Stimulated activated CD8-positive, alpha-beta memory T cell treated with anti-CD3 and anti-CD28 coated beads, Interleukin-2, amount 100 ng/mL, for 1 hour (primary cell): ENCODE measurements at places on chromosomes 1 and 21.

DNA sequence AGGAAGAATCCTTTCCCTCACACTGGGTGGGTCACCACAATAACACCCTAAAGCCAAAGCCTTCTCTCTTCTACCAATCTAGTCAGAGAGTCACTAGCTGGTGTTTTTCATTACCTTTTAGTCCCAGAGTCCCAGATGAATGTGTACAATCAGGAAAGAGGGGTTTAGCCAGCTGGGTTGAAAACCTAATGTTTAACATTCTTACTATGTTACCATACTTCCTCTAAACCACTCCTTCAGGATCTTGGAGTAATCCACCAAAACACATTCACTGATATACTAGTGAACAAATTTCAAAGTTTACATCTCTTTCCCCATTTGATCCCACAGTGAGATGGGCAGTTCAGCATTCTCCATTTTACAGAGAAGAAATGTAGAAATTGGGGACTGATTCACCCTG is 9.7 kb downstream of the LPAR3 start:
- DNase-seq, result no peak

DNA sequence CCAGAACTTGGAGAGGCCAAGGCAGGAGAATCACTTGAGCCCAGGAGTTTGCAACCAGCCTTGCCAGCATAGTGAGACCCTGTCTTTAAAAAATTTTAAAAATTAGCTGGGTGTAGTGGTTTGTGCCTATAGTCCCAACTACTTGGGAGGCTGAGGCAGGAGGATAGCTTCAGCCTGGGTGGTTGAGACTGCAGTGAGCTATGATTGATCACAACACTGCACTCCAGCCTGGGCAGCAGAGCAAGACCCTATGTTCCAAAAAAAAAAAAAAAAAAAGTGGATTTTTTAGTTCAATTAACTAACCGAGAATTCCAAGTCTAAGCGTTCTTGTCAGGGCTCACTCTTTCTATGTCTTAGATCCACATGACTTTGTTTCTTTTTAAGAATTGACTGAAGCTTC is 130.3 kb upstream of the NRIP1 start:
- DNase-seq, result no peak

DNA sequence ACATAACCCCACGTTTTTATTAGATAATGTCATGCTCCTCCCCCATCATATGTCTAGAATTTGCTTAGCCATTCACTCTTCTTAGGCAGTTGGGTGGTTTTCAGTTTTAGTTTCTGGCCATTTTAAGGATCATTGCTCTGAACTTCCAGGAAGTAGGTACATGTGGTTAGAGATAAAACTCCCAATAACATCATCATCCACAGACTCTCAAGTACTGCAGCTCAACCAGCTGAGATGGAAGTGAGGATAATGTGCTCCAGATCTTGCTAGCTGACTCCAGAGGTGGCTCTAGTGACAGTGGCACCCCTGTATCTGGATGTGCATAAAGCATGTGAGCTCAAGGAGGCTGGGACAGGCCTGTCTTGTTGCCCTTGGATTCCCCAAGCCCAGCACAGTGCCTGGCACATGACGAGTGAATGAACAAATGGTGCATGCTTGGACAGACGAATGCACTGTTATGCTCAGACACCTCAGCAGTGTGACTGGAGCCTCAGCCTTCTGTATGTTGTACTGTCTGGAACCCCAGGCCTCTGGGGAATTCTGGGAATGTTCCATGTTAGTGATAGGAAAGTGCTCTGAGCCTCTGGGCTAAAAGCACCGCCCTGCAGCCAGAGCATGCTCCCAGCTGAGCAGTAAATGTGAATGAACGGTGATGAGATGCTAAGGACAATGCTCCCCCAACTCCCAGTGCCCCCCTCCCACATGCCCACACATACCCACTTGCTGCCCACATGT is 16.4 kb upstream of the KCNN3 start:
- DNase-seq, result no peak

DNA sequence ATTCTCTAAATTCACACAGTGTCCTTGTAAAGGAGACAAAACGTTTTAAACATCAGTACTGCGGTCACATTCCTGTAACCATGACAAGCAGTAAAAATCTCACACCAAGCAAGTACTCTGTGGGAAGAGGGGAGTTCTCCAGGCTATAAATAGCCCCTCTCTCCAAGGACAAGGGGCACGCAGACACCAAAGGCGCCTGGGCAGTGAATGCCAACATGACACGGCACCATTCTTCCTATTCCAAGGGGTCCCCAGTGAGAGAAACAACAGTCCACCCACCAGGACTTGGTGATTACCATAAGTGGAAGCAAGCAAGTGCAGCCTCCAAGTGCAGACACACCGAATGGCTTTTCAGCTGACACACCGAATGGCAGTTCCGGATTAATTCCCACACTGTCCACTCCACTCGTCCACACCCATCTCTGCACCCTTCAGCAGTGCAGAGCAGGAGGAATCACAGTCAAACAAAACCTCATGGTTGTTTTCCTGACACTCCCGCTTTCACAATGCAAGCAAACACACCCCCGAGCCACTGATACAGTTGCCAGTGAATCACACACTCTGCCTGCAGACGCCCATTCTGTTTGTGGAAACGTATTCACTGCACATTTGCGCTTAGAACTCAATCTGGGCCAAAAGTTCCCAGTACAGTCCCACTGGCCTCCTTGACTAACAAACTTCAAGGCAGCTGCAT is 1.8 kb downstream of the PTTG1IP start:
- DNase-seq, result no peak

DNA sequence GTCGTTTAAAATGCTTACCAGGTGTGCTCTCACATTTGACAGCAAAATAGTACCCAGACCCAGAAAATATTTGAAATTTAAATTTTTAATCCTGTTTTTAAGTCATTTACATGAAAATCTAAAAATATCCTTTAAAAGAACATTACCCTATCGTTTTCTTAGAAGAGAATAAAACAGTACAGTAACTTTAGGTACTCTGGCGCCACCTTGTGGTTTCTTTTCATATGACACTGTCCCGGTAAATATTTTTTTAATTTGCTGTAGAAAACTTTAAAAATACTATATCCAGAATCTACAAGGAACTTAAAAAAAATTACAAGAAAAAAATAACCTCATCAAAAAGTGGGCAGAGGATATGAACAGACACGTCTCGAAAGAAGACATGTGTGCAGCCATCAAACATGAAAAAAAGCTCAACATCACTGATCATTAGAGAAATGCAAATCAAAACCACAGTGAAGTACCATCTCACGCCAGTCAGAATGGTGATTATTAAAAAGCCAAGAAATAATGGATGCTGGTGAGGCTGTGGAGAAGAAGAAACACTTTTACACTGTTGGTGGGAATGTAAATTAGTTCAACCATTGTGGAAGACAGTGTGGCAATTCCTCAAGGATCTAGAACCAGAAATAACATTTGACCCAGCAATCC is 129.2 kb downstream of the RGS21 start:
- DNase-seq, result peak; percentile 34

GRCh38 chr1:1176931-1177330 is 3.3 kb downstream of the TTLL10 start:
- DNase-seq, result no peak

DNA sequence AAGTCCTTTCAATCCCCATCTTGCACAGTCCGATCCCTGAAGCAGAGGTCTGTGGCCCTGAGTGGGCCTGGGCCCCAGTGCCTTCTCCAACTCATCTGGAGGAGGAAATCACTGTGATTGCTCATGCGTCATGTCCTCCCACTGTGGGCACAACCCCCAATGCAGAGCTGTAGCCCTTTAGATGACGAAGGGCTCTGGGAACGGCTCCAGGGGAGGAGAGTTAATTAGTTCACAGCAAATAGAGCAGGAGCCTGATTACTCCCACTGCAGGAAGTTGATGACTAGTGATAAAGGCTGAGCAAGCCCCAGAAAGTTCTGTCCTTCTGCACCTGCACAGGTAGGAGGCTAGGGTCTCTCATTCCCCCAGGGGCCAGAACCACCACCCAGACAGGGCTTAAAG is 111.5 kb downstream of the CCDC185 start:
- no peak for DNase-seq

DNA sequence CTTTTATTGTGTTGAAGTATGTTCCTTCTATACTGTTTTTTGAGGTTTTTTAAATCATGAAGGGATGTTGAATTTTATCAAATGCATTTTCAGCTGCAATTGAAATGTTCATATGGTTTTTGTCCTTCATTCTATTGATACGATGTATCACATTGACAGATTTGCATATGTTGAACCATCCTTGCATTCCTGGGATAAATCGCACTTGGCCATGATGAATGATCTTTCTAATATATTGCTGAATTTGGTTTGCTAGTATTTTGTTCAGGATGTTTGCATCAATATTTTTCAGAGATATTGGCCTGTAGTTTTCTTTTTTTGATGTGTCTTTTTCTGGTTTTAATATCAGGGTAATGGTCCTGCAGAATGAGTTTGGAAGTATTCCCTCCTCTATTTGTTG is 214.0 kb downstream of the LMO4 start:
- no peak for DNase-seq

DNA sequence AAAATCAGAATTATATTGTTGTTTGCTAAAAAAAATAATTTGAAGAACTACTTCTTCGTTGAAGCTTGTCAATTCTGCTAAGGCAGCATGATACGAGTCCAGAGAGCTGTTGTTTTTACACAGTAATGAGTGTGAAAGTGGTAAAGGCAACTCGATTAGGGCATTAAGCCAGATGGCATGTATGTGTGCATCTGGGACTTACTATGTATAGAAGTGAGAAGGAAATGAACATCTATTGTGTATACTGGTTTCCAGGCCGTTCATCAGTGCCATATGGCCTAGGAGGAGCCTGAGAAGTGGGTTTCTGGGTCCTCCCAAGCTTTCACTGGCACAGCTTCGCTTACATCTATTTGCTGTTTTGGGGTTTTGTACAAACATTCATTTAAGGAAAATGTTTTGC is 5.7 kb downstream of the CTPS1 start:
- no peak for DNase-seq

GRCh38 chr1:248631354-248632008 is 3.4 kb downstream of the OR2T11 start:
- no peak for DNase-seq

DNA sequence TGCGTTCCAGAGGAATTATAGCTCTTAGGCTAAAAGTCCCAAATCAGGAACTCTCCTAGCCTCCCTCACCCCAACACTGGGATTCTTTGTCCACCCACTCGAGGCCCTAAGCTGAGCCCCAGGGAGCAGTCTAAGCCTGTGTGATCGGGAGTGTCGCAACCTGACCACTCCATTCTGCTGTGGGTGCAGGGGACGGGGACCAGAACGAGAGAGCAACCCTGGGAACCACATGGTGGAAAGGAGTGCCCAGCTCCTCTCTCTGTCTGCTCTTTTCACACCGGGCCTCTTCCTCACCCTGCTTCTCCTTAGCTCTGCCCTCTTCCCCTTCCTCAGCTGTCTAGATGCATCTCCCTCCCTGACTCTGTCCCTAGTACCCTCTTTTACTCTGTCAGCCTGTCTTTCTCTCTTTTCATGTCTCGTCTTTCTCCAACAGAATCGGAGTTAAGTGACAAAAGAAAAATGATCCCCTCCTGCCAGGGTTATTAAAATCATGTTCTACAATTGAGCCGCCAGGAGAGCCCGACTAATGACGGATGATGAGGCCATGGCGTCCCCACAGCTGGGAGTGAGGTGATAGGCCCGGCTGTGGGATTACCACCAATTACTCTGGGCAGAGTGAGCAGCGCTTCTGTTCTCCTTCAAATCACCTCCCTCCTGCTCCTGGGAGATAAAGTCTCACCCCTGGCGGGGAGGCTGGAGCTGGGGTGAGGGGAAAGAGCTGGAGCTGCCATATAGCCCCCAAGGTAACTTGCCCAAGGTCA is 34.5 kb upstream of the CSF3R start:
- no peak for DNase-seq

- no peak for DNase-seq
Measured at GRCh38 chr1:33895396-33895795, 31.5 kb downstream of the HMGB4 start.

DNA sequence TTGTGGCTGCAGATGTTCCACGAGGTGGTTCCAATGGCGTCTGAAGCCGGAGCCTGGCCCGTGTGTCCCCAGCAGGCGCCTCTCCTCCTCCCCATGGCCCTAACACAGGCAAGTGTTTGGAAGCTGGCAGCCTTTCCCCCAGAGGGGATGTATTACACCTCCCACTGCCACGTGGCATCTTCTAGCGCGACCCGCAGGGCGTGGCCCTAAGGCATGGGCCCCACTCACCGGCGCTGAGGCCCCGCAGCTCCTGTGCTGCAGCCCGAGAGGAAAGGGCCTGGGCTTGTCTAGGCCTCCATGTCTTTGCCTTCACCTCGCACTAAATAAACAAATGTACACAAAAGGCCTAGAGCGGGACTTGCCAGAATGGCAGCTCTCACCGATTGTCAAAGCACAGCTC is 37.9 kb downstream of the SLC66A1 start:
- DNase-seq, result no peak

DNA sequence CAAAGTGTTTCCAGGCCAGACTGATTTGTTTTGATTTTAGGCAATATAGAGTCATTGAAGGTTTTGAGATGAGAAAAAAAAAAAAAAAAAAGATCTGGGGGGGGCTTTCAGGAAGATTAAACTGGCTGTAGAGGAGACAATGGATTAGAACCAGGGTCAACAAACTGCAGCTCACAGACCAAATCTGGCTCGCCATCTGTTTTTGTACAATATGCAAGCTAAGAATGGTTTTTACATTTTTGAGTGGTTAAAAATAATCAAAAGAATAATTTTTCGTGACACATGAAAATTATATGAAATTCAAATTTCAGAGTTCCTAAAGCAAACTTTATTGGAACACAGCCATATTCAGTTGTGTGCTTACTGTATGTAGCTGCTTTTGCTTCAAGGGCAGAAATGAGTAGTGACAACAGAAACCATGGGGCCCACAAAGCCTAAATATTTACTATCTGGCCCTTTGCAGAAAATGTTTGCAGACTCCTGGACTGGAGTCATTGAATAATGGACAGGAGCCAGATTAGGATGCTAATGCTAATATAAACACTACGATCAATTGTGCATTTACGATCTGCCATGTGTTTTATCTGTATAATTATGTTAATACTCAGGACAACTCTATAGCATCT is 375.7 kb upstream of the DAB1 start:
- DNase-seq, result no peak

DNA sequence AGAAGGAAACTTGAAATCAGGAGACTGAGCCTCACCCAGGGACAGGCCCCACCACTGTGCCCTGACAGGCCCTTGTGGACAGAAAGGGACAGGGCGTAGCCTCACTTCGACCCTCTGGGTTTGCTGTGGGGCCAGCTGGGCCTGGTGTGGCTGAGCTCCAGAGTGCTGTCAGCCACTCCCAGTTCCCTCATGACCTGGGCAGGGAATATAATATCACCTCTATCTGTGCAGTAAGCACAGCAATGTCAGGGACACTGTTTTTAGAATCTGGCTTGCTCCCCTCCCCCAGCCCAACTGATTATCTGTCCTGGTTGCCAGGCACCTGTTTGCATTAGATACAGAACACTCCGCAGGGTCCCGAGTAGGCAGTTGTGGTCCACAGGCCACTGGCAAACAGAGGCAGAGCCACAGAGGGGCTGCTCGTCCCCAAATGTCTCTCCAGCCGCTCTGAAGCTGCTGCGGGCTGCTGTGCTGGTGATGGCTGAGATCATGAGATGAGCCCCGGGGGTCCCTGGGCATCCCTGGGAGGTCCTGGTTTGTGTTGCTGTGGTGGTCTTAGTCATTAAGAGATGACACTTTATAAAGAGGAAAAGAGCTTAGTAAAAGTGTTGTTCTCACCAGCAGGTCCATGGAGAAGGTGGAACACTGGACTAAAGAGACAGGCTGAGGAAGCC is 51.6 kb downstream of the ETS2 start:
- no peak for DNase-seq
